Stimulated activated CD8-positive, alpha-beta memory T cell treated with anti-CD3 and anti-CD28 coated beads, Interleukin-15, amount 100 ng/mL, for 48 hours (primary cell): ENCODE measurements at places on chromosomes 6 and 20.

- no peak for DNase-seq
Observed at GRCh38 chr20:11350126-11351005, 567.3 kb upstream of the BTBD3 start.

DNA sequence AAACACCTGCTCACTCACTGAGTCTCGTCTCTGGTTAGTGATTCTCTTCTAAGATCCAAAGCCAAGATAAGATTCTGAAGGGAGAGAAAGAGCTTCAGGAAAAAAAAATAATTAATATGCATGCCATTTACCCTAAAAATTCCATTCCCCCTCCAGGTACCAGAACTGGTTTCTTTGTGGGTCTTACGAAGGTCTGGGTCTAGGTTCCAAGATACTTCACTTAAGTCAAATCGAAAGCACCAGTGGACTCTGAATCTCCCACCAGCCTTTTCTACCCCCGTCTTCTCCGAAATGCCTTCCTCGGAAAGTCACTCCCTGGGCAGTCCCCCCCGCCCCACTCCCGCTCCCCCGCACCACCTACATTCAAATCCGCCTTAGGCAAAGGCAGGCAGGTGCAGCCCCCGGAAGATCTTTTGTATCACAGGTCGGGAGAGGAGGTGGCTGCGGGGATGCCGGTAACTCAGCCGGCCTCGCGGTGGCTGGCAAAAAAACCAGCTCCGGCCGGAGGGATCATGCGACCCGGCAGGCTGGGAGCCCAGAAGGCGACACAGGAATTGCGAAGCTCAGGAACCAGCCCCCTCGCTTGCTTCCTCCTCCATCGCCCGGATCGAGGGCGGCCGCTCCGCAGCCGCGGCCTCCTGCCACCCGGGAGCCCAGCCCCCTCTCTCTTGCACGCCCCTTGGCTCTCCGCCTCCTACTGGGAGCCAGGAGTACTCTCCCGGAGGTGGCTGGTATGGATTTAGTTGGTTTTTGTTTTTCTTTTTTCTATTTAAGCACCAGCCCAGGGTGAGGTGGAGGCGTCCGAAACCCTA, at the start of gene BCL2L1:
Gene BCL2L1 (minus strand): TSS at position 612 of the 812 bp plus-strand sequence. CDS start 650 bp downstream, outside the sequence.
- peak; percentile 84 for DNase-seq

- no peak for DNase-seq
Observed at GRCh38 chr20:46642265-46642968, 8.8 kb downstream of the SLC13A3 start.

- DNase-seq, result no peak
Observed at GRCh38 chr6:159455700-159456274, 237.3 kb downstream of the SOD2 start.

- DNase-seq, result no peak
Observed at GRCh38 chr6:25483943-25484342, 168.1 kb upstream of the SCGN start.

DNA sequence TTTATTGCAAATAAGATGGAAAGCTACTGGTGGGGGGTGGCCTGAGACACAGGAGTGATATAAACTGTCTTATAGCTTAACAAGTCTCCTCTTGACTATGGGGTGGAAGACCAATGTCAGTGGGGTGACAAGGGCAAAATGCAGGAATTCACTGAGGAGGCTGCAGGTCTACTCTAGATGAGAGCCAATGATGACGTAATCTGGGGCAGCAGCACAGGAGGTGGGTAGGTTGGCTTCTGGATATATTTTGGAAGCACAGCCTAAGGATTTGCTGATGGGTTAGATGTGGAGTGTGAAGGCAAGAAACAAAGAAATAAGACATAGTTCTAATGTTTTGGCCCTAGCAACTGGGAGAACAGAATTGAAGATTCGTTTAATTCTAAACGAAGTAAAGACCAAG, 253.2 kb downstream of the PTPRT start:
- no peak for DNase-seq

DNA sequence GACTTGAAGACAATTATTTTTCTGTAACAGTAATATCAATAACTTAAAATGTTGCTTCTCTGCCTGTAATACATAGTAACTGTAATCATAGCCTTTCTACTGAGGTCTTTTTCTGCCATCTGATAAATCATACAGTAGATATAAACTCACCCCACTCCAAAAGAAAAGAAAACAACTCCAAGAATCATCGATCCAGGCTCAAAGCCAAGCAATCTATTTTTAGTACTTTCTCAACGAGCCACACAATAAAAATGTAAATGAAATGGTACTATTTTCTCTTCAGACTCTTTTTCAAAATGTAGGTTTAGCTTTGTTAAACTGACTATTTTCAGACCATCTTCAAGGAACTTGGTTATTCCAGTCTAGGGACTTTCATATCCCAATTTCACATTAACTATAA, 493.3 kb downstream of the ADGRB3 start:
- DNase-seq, result no peak

DNA sequence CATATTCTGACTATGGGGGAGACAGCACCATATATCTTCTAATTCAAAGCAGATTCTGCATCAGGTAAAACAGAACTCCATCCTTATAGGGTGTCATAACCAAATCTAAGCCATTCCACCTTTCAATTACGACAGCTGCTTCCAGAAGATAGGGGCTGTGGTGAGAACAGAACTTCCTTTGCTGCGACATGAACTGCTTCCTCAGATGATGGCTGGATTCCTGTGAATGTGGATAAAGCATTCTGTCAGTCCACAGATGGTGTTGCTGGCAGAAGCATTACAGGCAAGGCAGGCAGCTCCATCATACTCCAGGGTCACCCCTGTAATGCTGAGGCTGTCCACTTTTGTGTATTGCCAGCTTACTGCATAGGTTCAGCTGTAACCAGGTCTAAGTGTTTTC, 172.1 kb upstream of the PROKR2 start:
- DNase-seq, result no peak

- no peak for DNase-seq
Observed at GRCh38 chr6:29527564-29527963, 32.0 kb downstream of the UBD start.

DNA sequence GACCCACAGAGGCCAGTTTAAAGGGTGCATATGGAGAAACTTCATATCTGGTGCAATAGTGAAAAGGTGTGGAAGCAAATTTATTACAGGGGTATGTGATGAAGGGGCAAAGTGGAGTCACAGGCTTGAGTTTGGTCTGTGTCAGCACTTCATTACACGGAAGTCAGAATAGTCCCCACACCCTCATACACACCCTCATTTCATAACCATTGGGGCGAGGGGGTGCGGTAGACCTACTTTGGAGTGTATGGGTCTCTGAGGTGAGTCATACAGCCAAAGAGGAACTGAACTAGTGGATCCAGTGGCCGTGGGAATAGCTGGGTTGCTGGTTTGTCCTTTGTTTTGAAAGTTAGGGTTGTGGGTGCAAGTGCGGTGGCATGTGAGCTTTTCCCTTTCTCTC, 3.3 kb downstream of the TM9SF4 start:
- DNase-seq, result no peak

DNA sequence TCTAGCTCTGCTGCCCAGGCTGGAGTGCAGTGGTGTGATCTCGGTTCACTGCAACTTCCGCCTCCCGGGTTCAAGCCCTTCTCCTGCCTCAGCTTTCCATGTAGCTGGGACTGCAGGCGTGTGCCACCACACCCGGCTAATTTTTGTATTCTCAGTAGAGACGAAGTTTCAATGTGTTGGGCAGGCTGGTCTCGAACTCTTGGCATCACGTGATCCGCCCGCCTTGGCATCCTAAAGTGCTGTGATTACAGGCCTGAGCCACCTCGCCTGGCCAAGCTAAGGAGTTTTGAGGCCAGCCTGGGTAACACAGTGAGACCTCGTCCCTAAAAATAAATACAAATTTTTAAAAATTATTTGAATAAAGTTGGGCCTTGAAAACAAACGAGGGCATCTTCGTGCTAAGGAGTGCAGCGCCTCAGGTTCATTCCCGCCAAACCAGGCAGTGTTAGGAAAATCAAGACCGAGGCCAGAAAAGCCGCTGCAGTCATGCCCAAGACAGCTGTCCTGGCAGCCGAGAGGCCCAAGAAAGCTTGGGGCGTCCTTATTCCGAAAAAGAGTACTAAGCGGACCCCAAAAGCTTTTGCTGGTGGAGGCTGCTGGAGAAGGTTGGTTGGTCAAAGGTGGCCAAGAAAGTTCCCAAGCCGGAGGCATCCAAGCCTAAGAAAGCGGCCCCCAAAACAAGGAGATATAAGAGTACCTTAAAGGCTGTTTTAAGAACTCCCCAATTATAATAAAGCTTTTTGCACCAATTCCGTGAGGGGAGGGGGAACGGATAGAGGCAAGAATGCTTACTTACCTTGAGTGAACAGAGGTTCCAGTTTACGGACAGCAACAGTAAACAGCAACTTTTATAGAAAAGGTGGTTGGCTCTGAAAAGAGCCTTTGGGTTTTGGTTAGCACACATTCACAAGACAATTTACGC, 109.0 kb downstream of the HFE start:
- DNase-seq, result no peak

- no peak for DNase-seq
Observed at GRCh38 chr6:7496266-7496875, 45.1 kb upstream of the DSP start.

- no peak for DNase-seq
Observed at GRCh38 chr6:41405941-41406727, 70.7 kb downstream of the NCR2 start.

DNA sequence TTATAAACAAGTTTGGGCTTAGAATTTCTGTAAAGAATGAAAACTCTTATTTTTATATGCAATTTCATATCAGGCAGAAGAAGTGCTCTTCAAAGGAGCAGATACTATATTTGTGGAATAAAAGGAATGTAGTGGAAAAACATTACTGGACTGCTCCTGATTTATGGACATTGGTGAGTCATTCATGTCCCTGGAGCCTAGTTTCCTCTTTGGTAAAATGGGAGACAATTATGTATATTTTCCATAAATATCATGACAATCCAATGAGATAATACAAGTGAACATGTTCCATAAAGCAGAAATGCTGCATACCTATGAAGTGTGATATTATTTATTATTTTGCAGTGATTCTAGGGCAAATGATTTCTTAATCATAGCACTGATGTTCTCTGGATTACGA, 445.8 kb upstream of the CITED2 start:
- DNase-seq, result no peak

GRCh38 chr6:119308991-119309657, 40.4 kb downstream of the MAN1A1 start:
- no peak for DNase-seq

DNA sequence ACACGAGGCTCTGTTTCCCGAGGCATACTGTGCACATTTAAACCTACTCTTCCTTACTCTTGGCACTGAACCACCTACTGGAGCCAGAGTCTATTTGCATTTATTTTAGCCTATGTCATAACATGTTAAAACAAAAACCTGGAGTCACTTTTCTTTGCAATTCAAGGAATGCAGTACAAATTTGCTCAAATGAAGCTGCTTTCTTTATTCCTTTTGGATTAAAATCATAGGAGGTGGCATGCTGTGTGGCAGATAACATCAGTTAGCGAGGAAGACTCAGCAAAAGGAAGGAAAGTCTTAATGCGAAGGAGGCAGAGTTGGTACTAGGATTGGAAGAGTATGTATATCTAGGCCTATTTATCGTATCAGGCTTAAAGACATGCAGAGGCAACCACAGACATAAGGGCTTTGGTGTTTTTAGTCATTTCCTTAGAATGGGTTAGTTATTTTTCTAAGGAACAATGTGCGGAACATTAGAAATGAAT, 92.9 kb downstream of the SAMD3 start:
- no peak for DNase-seq

GRCh38 chr20:7897781-7898364, 42.4 kb downstream of the HAO1 start:
- no peak for DNase-seq

DNA sequence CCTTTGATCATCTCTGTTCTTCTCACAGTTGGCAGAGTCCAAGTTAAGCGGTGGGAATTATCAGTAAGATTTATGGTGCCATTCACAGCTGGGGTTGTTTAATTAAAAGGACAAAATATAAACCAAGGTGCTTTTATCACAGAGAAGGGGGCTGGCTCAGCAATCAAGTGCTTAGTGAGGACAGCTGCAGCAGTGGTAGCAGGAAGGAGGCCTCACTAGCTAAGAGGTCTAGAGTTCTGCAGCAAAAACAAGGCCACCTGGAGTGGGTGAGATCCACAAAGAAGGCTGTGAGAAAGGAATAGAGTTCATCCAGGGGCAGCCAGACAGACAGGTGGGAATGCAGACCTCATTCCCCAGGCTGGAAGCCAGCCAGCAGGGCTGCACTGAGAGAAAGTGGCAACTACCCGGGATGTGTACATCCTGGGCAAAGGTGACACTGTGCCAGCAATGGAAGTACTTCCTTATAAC, 37.1 kb downstream of the PIGU start:
- no peak for DNase-seq

DNA sequence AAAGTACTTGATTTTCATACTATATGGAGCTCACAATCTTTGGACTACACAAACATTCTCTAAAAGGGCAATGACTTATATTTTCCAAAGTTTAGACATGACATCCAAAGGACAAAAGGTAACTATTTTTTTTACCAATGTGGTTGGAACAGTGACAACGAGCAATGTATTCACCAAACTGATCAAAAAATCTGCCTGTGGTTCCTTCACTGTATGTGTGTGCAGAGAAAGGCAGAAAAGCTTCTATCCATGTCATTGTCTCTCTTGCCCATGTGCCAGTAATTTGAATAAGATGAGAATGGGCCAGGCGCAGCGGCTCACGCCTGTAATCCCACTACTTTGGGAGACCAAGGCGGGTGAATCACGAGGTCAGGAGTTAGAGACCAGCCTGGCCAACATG, 25.5 kb downstream of the MCUR1 start:
- DNase-seq, result no peak

DNA sequence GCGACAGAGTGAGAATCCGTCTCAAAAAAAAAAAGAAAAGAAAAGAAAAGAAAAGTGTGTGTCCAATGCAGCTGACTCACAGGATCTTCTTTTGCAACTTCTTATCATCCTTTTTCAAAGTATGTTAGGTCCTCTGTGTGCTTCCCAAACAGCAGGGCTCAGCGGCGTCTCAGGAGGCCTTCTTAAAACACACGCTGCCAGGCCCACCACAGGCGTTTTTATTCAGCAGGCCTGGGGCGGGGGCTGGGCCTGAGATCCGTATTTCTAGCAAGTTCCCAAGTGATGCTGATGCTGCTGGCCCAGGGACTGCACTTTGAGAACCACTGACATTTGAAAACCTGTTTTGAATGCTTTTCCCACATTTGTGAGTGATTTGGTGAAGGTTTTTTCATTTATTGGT, 57.1 kb downstream of the PSMG4 start:
- no peak for DNase-seq

DNA sequence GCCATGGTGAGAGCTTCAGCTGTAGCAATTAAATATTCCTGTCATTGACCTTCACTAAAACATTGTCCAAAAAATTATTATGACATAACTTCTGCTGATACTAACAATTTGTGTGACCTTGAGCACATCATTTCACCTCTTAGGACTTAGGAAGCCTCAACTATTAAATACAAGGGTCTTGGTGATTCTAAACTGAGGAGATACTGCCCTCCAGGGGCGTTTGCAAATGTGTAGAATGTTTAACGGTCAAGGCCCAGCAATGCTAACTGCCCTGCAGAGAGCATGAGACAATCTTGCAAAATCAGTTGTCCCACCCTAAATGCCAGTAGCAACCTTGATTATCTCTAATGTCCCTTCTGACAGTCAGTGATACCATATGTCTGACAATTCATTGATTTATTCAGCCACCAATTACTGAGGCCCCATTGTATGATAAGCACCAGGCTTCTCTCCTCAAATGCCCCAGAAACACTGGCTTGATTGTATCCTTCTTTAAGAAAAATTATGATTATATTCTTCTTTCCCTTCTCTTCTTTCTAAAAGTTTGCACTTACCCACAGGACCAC, 284.1 kb upstream of the PLN start:
- DNase-seq, result no peak

- no peak for DNase-seq
Observed at GRCh38 chr6:10098756-10099528, 315.9 kb downstream of the TFAP2A start.
